ENCODE measurements at places on chromosomes 12 and 14.
A peak's percentile ranks its signal among the peaks of the same experiment; 100 is the strongest.

DNA sequence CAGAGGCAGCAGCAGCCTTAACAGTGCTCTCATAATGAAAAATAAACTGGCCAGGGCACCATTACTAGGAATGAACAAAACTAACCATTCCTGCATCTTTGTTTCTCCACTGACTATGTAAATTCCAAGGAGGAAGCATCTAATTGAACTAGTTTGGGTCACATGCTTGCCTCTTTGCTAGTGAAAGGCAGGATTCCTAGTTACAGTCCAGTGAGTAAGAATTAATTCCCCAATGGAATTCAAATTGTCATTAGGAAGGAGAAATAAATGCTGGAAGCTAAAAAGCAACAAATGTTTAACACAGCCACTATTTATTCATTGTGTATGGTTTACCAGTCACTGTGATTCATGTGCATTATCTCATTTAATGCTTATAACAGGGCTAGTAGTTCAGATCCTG is 316.0 kb downstream of the CCDC91 start:
- no peak for DNase-seq

DNA sequence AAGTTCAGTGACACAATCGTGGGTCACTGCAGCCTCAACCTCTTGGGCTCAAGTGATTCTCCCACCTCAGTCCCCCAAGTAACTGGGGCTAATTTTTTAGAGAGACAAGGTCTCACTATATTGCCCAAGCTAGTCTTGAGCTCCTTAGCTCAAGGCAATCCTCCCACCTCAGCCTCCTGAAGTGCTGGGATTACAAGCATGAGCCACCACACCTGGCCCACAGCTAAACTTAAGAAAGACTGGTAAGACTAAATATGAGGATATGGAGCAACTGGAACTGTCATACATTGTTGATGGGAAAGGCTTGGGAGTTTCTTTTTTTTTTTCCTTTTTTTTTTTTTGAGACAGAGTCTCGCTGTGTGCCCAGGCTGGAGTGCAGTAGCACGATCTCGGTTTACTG is 34.0 kb downstream of the VRTN start:
- no peak for DNase-seq

GRCh38 chr14:34018564-34019244 is 67.8 kb upstream of the EGLN3 start:
- DNase-seq = no peak

DNA sequence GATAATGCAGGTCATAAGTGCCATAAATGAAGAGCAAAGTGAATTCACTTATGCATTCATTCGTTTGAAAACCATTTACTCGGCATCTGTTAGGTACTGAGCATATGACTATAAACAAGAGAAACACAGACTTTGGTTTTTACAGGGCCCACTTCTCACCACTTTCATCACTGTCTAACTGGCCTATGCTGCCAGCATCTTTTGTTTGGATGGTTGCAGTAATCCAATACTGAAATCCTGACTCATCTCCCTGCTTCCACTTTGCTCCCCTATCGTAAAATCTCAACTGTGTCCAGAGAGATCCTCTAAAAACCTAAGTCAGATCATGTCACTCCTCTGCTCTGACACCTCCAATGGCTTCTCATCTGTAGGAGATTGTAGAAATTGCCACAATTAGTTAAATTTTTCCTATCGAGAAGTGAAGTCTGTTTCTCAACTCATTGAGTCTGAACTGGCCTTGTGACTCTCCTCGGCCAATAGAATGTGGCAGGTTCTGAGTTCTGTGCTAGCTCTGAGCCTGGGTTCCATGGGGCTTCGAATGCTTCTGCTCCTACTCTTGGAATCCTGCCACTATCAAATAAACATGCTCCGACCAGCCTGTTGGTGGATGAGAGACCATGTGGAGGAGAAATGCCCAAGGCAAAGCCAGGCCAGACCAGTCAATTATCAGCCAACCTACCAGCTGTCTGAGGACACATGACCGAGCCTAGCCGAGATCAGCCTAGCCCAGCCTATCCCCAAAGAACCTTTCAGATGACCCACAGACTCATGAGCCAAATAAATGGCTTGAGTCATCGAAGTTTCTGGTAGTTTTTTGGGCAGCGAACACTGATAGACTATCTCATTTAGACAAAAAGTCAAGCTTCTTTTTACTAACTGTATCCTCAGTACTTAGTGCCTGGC is 2.2 kb upstream of the BATF start:
- DNase-seq = peak; percentile 53

GRCh38 chr12:67112586-67112985 is 156.6 kb upstream of the CAND1 start:
- DNase-seq = no peak

DNA sequence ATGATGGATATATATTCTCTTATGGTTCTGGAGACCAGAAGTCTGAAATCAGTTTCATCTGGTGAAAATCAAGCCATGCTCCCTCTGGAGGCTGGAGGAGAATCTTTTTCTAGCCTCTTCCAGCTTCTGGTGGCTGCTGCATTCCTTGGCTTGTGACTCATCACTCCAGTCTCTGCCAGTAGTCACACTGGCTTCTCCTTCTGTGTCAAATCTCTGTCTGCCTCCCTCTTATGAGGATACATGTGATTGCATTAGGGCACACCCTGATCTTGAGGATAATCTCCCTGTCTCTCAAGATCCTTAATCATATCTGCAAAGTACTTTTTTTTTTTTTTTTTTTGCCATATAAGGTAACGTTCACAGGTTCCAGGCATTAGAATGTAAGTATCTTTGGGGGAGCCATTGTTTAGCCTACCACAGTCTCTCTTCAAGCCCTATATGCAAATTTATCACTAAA is 17.7 kb downstream of the DNAL1 start:
- peak; percentile 93 for DNase-seq

DNA sequence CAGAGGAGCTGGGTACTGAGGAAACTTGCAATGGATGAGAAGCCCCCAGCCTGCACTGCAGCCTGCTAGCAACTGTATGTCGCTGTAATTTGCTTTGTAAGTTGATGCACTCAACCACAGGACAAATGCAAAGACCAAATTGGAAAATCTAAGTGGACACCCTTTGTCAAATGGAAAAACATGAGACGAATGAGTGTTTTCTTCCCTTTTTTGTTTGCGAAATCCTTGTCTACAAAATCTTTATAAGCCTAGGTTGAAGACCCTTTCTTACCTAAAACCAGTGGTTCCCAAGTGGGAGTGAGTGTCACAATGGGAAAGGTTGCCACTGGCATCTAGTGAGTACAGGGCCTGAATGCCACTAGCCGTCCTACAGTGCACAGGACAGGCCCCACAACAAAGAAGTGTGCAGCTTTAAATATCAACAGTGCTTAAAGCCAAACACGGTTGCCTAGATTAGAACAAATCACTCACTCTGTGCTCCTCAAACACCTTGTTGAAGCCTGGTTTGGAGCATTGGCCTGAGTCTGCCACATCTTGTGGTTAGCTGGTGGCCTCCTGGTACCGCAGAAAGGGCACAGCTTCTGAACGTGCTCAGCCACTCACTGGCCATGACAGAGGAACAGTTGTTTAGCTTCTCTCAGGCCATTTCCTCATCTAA is 7.6 kb upstream of the VASH1 start:
- DNase-seq = no peak

- DNase-seq = no peak
Observed at GRCh38 chr12:124541322-124541721, 26.1 kb downstream of the NCOR2 start.

- DNase-seq = peak; percentile 75
Observed at GRCh38 chr14:91173221-91173670, 59.4 kb downstream of the DGLUCY start.

- DNase-seq = no peak
Observed at GRCh38 chr12:23803540-23803939, 145.9 kb downstream of the SOX5 start.

GRCh38 chr12:68786929-68787328 is 21.0 kb upstream of the MDM2 start:
- DNase-seq = no peak

GRCh38 chr12:31002999-31003398 is 70.7 kb upstream of the DDX11 start:
- peak; percentile 80 for DNase-seq

DNA sequence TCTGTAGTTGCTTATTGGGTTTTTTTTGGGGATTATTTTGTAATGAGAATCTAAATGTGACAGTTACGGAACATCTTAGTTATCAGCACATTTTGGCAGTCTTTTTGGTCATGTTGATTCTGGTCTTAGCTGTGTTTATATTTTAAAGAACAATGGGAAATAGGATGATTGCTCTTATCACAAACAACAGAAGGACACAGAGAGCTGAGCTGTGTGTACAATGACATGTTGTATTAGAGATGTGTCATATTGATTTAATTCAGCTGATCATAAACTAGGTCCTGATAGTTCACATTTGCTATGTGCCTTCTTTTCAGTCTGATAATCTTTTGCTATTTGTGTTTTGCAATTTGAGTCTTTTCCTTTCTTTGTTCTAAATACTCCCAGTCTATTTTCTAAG is 781.7 kb downstream of the TRHDE start:
- no peak for DNase-seq

GRCh38 chr14:24240110-24240918 is 2.1 kb downstream of the TINF2 start:
- DNase-seq = no peak

DNA sequence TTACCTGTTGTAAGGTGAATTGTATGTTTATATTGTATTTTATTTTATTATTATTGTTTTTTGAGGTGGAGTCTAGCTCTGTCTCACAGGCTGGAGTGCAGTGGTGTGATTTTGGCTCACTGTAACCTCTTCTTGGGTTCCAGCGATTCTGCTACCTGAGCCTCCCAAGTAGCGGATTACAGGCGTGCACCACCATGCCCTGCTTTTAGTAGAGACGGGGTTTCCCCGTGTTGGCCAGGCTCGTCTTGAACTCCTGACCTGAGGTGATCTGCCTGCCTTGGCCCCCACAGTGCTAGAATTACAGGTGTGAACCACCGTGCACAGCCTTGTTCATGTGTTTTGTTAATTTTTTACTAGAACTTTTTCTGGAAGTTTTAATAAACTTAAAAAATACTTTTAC is 3.8 kb downstream of the ATF7IP start:
- no peak for DNase-seq

DNA sequence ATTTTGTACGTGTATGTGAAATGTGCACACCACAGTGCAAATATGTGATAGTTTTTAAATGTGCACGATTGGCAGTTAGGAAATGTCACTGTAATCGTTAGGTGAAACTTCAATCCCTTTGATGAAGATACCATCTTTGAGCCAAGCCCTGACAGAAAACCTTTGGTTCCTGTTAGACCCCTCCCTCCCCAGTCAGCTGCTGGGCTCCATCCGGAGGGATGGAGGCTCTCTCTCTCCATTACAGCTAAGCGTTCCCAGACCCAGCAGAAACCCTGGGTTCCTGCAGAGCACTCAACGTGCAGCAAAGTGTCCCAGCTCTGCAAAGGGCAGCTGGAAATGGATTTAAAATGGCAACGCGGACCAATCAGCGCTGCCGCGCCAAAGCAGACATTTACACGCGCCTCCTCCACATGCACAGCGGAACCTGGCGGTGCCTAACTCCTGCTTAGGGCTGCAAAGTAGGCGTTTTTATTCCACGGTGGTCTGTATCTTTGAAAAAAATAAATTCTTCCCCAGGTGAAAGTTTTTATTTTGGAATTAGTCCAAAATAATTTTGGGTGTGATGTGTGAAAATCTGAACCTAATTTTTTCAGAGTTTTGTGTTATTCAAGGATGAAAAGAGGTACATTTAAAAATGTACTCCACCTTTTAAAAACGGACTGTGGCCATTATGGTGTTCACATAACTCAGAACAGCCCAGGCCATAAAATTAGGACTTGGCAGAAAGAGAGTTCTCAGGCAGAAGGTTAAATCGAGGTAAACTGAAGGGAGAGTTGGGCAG is 1.4 kb upstream of the HMGA2 start:
- DNase-seq = peak; percentile 75

- peak; percentile 56 for DNase-seq
Observed at GRCh38 chr12:2268471-2269286, 215.9 kb downstream of the CACNA1C start.

GRCh38 chr12:51751661-51752060 is 96.9 kb downstream of the FIGNL2 start:
- DNase-seq = no peak

DNA sequence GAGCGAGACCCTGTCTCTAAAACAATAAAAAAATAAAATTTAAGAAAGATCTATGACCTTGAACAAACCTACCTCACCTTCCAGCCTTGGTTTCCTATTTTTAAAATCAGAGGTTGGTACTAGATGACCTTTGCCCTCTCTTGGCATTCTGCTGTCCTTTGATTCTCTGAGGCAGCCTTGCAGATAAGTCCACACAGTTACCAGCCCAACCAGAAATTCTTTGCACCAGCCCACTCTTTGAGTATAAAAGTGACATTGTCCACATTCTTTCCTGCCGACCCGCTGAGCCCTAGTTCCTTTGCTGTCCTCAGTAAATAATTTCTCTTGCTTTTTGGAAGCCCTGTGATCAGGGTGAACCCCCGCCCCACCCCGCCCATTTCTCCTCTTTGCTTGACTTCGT is 150.4 kb downstream of the PHETA1 start:
- no peak for DNase-seq

DNA sequence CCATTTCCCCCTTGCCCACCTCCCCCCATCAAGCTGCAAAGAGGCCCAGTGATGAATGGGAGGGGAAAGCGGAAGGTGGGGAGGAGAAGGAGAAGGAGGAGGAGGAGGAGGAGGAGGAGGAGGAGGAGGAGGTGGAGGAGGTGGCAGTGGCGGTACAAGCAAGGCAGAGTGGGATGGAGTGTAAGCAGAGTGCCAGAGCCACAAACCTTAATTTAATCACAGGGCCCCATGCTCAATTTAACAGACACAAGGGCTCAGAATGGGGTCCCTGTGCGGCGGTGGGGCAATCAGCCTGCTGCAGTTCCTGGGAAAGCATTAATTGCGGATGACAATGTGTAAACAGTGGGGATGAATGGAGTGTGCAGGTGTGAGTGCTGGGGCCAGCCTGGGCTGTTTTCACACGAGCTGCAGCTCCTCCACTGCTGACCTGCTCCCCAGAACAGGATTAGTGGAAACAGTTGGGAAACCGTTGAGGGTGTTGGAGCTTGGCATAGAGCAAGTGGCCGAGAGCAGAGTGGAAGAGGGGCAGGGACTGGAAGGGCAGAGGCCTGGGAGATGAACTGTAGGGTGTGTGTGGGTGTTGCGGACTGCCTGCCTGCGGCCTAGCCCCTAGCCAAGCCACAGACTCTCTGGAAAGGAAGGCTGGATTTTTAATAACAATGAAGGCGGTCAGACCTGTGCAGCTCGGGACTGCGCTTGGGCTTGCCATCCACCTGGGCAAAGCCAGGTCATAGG is 36.4 kb upstream of the SMOC1 start:
- DNase-seq = no peak

DNA sequence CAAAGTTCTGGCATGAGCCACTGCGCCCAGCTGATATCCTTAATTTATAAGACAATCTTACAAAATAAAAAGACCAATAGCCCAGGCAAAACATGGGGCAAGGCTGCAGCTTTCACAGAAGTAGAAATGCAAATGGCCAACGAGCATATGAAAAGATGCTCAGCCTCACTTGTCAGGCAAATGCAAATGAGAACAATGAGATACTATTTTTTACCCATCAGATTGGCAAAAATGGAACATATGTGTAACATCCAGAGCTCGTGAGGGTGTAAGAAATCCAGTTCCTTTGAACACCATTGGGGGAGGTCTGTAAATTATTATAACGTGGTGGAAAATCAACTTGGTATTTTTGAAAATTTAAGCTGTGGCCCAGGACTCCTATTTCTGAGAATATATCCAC is 14.6 kb downstream of the MAP1LC3B2 start:
- DNase-seq = no peak

Measured in mesenchymal stem cell (in vitro differentiated cells and primary cell).